Anterior cingulate cortex (tissue), 58 donors: ENCODE measurements at places on chromosomes 6 and 20.

DNA sequence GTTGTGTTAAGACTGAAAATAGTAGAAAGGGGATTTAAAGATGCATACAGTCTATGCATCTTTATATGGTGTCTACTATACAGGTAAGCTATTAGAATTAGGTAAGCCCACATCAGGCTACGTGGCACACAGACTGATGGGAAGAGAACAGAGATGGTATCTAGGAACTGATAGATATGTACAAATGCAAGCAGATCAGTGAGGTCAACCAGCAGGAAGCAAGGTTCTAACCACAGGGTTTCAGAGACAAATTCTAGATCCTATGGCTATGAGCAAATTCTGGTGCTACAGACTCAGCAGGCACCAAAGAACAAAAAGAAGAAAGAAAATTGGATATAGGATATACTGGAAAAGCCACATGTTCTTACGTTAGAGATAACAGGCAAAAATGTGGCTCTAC is 110.6 kb downstream of the TRDN start:
- DNase-seq = no peak

DNA sequence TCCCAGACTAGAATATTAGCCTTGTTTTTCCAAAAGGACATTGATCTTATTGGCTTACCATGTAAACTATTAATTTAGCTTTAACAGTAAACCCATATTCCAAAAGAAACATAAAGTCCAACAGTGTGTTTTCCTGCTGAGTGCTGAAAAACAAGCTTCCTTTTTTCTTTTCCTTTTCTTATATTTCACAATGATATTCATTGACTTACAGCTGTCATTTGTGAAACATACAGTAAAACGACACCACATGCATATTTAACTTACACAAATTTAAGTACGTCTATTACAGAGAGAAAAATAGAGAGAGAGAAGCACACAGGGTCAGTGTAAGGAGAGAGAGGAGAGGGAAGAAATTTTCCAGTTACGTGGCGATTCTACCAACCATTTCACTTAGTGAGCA is 543.9 kb upstream of the JARID2 start:
- DNase-seq = no peak

GRCh38 chr6:109483735-109484057 is 677 bp upstream of the ZBTB24 start:
- no peak for DNase-seq

DNA sequence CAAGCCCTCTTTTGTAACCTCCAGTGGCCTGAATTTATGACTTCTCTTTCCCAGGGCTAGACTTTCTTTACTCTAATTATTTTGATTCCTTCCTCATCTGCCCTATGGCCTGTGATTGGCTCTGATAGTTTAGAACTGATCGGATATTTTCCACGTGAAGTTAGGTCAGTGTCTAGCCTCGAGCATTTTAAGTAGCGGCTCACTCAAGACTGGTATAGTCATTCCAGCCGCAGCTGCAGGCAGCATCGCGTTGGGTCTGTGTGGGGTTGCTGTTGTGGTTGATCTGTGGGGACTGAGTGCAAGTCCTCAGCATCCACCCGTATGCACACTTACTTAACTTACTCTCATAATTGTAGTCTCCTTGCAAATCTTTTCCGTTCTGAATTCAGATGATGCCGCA is 105.7 kb downstream of the SMOC2 start:
- no peak for DNase-seq

DNA sequence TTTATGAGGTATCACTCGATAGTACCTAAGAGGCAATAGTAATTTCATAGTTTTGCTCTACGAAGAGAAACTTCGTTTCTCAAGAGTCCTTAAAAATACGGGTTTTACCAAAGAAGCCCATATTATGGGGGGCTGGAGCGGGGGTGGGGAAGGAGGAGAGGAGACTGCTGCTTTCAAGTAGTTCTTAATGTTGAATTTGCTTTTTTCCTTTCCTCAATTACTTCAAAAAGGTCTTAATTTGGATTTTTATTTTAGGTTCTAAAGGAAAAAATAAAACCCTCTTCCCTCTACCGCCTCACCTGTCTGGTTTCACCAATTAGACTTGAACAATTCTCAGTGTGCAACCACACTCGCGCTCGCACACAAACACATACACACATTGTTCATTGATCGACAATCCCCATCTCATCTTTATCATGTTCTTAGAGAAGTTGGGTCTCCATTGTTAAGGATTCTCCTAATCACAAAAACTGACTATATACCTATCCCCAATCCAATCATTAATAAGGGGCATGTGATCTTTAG is 97.2 kb downstream of the HFE start:
- no peak for DNase-seq

GRCh38 chr20:20472684-20473274 is 104.9 kb downstream of the INSM1 start:
- no peak for DNase-seq

GRCh38 chr6:27684264-27685211 is 211.6 kb upstream of the ZNF184 start:
- no peak for DNase-seq

DNA sequence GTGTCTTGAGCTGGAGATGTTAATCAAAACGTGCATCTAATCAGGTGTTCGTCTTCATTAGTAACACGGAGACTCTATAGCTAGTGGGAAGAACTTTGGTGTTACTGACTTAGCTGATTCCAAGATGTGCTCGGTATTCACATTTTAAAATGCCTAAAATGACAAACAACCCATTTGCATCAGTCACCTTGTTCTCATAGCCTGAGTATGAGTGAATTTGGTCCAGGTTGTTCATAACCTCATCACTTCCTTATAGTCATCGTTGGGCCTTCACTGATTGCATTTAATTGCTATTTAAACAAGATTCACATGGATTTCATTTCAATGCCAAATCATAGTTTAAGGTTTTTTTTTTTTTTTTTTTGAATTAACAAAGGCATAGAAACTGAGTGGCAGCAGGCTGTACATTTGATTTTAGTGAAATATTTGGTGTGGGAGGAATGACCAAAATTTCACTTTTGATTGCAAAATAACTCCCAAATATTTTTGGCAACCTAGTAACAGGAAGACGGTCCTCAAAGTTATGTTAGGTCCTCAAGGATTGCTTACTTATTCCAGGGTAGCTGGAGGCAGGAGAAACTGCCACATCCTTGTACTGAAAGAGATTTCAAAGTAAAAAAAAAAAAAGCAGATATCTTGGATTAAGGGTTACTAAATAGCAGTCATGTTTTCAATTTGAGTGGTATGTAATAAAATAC is 104.7 kb downstream of the JARID2 start:
- DNase-seq = no peak

DNA sequence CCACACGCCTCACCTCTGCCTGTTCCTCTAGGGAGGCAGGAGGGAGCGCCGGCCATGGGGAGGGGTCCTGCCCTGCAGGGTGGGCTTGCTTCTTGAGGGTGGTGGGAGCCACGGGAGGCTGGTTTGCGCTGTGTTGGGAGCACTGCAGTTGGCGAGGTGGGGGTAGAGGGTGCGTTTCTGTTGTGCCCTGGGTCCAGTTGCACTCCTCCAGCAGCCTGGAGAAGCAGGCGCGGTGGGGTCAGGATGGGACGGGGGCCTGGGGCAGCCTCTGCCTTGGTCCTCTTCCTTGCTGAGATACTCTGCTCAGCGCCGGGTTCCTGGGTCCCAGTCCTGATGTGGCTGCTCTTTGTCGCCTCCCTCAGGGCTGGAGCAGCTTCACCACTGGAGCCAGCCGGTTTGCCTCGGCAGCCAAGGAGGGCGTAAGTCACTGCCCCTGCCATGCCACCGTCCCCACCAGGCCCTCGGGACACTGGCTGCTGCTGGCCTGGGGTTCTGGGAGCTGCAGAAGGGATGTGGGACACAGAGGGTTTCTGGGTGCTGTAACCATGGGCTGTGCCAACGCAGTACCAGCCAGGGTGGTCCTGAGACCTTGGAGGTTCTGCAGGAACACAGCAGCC is 8.4 kb downstream of the ARFGAP1 start:
- DNase-seq = no peak

DNA sequence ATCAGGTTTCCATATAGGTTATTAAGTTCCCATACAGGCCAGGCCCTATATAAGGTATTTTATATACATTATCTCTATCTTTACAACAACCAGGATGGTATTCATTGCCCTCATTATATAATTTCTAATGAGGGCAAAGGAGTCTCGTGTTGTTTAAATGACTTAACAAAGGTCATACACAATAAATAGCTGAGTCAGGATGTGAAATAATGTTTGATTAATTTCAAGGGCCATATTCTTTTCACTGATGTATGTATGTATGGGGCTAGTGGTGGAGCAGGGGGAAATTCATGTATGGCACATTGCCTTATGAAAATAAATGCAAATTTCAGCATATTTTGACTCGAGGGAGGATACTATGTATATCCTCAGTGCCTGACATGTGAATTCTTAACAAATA is 200.7 kb downstream of the FAXC start:
- no peak for DNase-seq

- DNase-seq = no peak
These were observed 16.9 kb downstream of the CGAS start for GRCh38 chr6:73435236-73435635.

DNA sequence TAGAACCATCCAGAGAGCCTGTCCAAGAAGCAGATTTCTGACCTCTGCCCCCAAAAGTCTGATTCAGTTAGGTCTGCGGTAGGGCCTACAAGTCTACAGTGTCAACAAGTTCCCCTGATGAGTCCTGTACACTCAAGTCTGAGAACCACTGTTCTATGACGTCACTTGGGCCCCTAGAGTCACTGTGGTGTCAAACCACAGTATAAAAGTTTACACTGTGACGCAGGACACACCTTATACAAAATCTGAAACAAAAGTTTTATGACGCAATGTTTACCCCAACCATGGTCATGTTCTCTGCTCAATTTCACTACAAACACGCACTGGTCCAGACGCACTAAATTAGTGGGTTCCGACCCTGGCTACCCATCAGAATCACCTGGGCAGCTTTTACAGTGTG is 17.9 kb downstream of the SLA2 start:
- DNase-seq = no peak

DNA sequence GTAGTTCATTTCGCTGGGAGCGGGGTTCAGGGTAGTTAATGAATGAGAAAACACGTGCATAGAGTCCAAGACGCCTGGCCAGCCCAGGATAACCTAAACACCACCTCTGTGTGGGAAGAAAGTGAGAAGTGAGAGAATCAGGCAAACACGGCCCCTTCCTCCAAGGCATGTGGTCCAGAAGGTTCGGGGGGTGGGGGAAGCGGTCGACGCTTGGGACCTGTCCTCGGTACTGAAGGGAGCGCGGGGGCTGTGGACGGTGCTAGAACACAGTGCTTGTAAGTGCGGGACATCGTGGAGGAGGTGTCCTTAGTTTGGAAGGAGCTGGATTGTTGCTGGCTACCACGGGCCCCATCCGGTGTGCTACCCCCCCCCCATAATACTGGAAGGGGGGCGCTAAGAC is 1.7 kb upstream of the VSTM2L start:
- DNase-seq = no peak

- no peak for DNase-seq
These were observed 7.0 kb downstream of the KAT14 start for GRCh38 chr20:18144541-18145099.

DNA sequence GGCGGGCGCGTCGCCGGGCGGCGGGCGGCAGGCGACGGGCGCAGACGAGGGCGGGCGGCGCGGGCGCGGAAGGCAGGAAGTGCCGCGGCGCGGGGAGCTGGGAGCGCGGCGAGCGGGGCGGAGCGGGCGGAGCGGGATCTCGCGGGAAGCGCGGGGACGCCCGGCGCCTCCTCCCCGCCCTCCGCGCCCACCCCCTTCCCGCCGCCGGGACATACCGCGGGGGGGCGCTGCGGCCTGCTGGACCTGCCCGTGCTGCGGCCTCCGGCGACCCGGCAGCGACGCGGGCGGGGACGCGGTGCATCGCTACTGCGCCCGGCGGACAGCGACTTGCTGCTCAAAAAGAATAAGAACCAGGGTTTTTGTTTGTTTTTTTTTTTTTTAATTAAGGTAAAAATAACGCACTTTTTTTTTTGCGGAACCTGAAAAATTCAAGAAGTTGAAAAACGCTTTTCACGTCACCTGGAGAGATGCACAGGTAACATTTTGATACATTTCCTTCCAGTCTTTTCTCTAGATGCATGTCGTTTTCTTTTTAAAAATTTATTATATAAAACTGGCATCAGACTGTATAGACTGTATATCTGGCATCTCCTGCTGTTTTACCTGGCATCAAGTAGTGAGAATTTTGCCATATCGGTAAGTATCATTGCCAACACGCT is at the start of gene CENPB:
Gene CENPB (minus strand): TSS at position 76 of the 659 bp plus-strand sequence. CDS start 257 bp downstream, outside the sequence.
- peak; percentile 84 for DNase-seq

- no peak for DNase-seq
These were observed 49.9 kb downstream of the PPP1R16B start for GRCh38 chr20:38855356-38855755.
